ENCODE measurements at places on chromosomes 1 and 21.

GRCh38 chr1:167431261-167431908 lies 86.9 kb downstream of the CD247 start:
- DNase-seq, result no peak

DNA sequence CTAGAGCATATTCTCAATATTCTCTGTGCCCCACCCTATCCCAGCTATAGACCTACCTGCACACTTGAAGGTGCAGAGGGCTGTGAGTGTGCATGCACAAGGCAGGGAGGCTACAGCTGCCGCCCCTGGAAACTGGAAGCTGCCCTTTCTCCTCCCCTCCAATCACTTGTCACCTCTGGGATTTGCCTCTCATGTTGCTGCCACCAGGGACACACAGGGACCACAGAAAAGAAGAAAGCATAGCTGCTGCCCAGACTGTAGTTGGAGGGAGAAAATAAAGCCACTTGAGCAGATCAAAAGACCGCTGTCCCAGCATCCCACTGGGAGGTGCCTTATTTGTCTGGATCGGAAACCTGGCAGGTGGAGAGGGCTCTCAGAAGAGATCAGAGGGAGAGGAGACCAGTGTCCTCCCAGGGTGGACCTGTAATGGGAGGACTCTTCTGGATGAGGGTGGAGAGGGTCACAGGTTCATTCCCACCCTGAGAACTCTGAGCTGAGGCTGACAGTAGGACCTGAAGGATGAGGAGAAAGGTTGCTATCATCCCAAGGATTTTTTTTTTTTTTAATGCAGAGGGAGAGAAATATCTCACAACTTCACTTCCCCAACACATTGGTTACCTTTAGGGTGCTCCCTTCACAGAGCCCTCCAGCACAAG lies 7.6 kb upstream of the INPP5B start:
- DNase-seq, result no peak

DNA sequence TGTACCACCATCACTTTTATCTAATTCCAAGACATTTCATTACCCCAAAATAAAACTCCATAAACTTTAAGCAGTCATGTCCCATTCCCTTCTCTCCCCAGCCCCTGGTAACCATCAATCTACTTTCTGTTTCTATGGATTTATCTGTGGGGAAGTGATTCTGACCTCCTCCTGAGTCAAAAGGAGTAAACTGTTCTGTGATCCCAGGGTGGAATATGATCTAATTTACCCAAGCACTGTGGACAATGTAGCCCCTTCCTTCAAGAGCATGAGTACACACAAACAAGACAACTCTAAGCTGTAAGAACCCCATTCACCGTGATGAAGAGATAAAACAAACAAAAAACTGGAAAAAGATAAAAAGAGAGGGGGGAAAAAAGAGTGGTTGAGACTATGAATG lies 77.9 kb downstream of the PLPP3 start:
- no peak for DNase-seq

- no peak for DNase-seq
These were observed 20.7 kb downstream of the AGT start for GRCh38 chr1:230693221-230693620.

GRCh38 chr1:30901798-30902581 lies 6.6 kb downstream of the SDC3 start:
- DNase-seq, result no peak

DNA sequence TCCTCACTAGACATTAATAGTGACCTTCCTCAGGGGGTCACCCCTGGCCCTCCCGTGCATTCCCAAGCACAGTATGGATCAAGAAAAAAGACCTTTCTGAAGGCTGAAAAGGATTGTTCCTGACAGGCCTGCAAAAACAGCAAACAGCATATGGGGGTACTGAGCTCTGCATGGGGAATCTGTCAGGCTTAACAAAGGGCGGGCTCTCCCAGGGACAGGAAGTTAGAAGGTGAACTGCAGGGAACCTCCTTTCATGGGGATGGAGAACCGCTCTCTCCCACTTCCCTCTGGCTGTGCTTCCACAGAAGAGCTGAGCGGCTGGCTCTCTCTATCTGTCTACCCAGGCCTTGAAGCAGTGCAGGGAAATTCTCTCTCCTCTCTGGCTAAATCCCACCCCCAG lies 91.7 kb downstream of the DTL start:
- DNase-seq, result no peak

- DNase-seq, result no peak
These were observed 261.6 kb downstream of the SPATA17 start for GRCh38 chr1:217892750-217893149.

GRCh38 chr1:90675161-90675847 lies 41.8 kb downstream of the BARHL2 start:
- no peak for DNase-seq

- no peak for DNase-seq
These were observed 471.1 kb upstream of the VAMP3 start for GRCh38 chr1:7299994-7300393.

- no peak for DNase-seq
These were observed 115.7 kb downstream of the NEK7 start for GRCh38 chr1:198272492-198272891.

- DNase-seq, result no peak
These were observed 42.1 kb upstream of the MPZL1 start for GRCh38 chr1:167679714-167680113.

DNA sequence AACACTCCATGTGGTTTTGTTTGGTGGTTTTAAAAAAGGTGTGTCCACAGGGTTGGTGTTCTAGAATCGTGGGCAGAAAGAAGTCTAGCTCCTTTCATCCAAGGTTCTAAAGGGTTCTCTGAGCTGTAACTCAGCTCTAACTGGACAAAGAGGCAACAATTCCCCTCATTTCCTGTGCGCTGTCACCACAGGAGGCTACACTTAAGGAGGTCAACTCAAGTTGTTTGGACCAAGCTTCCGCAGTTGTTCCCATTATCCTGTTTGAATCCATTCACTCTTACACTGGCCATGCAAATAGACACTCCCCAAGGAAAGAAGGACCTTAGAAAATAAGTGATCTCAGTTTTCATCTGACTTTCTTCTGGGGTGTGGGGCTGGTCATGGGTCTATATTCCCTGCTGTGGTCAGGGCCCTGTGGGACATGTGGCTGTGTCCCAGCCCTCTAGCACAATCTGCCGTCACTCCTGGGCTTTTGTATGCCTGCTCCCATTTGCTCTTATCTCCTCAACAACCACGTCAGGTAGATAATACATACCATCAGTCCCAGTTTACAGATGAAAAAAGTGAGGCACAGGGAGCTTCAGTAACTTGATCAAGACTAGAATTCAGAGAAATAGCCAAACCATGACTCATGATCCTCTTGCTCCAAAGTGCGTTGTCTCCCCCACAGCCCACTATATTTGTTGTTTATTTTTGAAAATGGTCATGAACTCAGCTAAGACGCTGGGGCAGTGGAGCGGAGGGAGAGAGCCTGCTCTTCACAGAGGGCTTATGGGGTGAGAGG lies 103.6 kb downstream of the RHOU start:
- no peak for DNase-seq

- no peak for DNase-seq
These were observed 9.5 kb downstream of the NOL9 start for GRCh38 chr1:6544831-6545230.

GRCh38 chr1:243312952-243313634 lies 57.3 kb downstream of the SDCCAG8 start:
- DNase-seq, result no peak

DNA sequence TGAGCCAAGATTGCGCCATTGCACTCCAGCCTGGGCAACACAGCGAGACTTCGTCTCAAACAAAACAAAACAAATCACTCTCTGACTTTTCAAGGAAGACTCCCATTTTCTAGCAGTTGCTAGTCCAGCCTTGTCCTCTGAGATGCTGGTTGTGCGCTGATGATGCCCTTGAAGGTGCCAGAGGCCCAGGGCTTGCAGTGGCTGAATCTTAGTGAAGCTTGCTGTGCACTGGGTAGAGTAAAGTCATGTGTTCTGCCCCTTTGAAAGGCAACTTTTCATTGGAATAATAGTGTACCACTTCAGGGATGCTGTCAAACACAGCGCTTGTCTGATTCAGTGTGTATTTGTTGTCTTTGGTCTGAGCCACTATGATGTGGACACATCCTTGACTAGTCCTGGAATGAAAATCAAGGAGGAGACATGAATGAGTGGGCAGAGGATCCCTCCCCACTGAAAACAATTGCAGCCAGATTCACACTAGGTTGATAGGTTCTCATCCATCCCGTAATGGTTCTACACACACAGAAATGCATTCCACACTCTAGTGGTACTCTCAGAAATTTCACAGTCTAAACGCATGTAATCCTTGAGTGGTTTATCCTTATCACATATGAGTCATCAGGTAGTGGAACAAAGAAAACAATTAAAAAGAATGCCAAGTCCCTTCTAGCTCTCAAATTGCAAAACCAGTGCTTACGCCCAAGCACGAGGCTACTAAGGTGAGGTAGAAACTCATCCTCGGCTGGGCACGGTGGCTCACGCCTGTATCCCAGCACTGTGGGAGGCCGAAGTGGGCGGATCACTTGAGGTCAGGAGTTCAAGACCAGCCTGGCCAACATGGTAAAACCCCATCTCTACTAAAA lies 17.8 kb upstream of the TDRD10 start:
- no peak for DNase-seq

DNA sequence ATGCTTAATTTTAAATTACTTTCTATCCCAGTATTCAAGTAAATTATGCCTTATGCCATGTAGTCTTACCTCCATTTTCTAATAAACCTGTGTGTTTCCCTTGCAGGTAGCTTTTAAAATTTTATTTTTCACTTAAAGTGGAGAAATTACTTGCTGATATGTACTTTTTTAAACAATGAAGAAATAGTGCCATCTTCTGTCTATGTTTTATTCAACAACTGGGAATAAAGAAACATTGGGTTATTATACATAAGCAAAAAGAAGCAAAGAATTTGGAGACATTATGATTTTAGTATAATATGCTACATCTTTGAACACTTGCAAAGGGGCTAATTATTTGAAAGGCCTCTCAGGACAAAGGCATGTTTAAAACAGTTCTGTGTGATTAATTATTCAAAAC lies 1912.9 kb downstream of the MRPL39 start:
- DNase-seq, result no peak

DNA sequence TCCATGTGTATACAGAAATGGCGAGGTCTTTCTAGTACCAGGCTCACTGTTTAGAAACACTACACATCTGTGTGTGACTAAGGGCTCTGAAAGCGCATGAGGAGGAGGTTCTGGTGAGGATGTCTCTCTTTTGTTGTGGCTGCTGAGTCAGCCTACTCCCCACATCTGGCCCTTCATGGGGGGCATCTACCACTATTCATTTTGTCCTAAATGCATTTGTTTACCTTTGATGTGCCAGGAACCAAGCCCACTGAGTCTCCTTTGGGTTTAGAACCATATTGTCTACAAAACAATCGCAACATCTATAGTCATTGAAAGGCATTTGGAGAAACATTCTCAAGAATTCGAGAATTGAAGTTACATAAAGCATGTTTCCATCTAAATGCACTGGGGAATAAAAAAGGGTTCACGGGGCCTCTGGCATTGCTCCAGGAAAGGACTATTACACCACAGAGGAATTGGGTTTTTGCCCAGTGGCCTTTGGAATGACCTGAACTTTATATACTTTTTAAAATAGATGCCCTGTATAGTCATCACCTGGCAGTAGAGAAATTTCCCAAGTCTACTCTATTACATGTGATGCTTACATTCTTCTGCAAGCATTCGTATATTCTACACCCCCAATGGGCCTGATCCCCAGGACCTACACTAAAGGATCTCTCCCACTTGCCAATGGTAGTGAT lies 35.1 kb upstream of the ADORA3 start:
- DNase-seq, result no peak

DNA sequence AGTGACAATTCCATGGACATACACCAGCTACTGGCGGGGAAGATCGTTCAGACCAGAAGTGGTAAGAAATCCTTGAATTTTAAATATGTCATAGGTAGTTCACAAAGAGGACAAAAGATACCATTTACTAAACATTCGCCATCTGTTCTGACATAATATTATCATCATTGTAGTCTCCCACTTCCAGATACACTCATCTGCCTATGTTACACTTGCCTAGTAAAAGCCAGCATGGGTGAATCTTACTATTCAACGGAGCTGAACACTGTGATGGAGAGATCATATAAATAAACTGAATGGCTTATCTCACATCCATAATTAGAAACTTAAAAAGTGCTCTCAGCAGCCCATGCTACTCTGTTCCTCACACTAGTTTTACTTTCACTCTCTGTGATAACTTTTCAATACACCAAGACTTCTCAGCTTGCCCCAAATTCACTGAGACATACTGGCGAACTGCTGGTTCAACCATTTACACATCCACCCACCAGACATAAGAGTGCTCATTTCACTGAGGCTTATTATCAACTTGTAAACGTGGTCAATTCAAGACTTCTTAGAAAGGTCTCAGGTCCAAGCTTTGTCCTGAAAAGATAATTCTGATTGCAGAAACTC lies 463 bp upstream of the PRRC2C start:
- no peak for DNase-seq

DNA sequence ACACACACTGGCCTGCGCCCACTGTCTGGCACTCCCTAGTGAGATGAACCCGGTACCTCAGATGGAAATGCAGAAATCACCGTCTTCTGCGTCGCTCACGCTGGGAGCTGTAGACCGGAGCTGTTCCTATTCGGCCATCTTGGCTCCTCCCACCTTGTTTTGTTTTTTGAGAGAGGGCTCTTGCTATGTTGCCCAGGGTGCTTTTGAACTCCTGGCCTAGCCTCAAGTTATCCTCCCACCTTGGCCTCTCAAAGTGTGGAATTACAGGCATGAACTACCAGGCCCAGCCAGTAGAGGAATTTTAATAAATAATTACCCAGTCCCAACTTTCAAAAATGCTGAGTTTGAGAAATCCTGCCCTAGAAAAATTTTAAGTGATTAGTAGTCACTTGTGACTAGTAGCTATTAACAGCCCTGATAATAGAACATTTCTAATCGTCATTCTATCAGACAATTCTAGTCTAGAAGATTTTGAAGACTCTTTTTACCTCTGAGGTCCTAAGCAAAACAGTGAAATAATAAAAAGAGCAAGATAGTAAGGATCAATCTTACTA lies 30.9 kb upstream of the SLC35D1 start:
- DNase-seq, result no peak

- DNase-seq, result no peak
These were observed 282.4 kb downstream of the GRIK1 start for GRCh38 chr21:29657240-29657989.

All from stimulated activated CD4-positive, alpha-beta T cell treated with anti-CD3 and anti-CD28 coated beads, Interleukin-1b, Interleukin-23, amount 100 ng/mL, for 1 hour (primary cell).